CD4-positive, alpha-beta T cell treated with Interleukin-10 for 1 hour (primary cell): ENCODE measurements at places on chromosomes 5 and 9.
A peak's percentile ranks its signal among the peaks of the same experiment; 100 is the strongest.

GRCh38 chr9:69874301-69875060, 53.9 kb downstream of the CFAP95 start:
- DNase-seq = no peak

DNA sequence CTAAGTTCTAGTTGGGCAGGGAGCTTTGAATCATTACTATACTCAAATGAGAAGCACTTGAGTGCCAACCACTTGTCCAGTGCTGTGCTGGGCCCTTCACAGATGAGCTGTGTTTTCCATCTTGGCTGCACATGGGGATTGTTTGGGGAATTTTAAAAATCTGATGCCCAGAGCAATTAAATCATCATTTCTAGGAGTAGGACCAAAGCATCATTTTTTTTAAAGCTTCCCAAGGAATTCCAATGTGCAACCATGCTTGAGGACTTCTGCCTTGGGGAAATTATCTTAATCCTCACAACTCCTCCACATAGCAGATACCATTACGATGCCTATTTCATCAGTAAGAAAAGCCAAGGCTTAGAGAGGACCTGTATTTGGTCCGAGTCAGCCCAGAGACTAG, 131.4 kb downstream of the TMEM174 start:
- DNase-seq = no peak

- DNase-seq = no peak
These were observed 131.8 kb downstream of the TLE1 start for GRCh38 chr9:81557452-81558090.

DNA sequence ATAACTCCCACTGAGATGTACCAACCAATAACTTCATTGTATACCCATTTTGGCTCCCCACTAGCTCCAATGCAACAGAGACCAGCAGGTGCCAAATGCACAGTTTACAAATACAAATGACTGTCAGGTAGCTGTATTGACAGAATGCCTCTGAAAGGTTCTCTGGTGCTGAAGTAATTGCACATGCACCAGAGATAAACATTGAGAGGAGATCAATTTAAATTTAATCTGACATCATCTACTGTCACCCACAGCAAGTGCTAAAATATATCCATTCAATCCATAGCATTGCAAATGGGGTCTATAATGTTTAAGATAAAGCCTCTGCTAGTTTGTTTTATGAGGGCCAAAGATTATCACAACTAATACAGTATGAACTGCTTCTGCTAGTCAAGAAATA, 80.2 kb downstream of the STX17 start:
- DNase-seq = no peak

DNA sequence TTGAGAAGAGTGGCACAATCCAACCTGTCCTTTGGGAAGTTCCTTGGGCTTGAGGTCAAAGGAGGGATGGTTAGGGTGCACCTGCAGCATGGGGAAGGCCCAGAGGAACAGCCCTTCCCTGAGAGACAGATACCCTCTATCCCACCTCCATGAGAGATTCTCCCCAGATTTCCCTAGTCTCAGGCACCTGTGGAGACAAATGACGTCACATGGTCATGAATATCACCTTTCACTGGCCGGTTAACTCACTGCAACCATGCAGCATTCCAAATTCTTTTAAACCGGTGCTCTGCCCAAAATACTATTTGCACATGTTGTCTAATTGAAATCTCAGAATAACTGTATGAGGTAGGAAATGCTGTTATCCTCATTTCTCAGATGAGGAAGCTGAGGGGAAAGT, 15.6 kb upstream of the TRIO start:
- no peak for DNase-seq

DNA sequence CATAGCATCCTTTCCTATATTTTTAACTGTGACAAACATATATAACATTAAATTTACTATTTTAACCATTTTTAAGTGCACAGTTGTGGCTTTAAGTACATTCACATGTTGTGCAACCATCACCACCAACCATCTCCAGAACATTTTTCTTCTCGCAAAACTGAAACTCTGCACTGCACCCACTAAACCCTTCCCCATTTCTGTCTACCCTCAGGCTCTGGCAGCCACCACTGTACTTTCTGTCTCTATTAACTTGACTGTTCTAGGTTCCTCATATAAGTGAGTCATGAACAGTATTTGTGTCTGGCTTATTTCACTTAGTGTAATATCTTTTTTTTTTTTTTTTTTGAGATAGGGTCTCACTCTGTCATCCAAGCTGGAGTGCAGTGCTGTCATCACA, 25.5 kb downstream of the KCNMB1 start:
- peak; percentile 8 for DNase-seq

- no peak for DNase-seq
These were observed 37.6 kb downstream of the EPB41L4A start for GRCh38 chr5:112381521-112381920.

DNA sequence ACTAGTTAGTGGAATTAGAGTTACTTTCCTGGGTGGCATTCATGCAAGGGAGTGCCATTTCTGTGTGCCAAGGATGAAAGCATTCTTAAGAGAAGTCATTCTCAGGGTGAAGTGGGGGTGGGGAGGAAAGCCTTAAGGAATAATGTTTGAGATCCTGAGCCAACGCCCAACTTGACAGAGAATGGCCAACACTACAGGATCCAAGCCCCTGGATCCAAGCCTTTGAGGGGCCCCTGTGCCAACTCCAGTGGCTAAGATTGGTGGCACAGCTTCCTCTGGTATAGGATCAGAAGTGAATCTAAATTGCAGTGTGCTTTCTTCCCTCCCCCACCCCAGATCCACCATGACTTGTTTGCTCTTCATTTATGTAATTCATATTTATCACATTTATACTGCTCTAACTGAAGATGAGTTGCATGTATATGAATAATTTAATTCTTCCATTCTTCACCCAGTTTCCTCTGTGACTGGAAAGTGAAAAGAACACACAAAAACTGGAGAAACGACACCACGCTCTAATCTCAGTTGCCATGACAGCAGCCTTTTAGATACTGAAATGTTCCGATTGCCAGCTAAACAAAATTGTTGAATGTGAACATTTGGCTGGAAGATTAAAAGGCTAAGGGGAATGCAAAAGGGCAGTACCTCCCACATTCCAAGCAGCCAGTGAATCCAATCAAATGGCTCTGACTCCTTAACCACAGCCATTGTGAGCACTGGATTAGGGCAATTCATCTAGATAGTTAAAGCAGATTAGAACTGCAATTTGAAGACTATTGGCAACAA, 4.5 kb downstream of the ZNF608 start:
- no peak for DNase-seq

DNA sequence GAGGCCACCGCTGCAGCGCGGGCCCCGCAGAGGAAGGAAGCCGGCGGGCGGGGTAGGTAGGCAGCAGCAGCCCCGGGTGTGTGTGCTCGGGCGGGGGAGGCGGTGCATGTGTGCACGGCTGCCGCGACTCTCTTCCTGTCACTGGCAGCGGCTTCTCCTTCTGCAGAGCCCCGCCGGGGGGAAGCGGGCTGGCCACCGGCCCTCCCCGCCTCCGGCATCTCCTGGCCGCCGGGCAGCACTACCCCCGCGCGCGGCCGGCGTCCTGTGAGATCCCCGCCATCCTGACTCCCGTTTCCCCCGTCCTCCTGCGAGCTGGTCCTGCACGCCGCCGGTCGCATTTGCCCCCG, 315 bp downstream of the PIK3R1 start:
- DNase-seq = no peak

GRCh38 chr9:11103525-11103924, 490.7 kb upstream of the PTPRD start:
- no peak for DNase-seq

DNA sequence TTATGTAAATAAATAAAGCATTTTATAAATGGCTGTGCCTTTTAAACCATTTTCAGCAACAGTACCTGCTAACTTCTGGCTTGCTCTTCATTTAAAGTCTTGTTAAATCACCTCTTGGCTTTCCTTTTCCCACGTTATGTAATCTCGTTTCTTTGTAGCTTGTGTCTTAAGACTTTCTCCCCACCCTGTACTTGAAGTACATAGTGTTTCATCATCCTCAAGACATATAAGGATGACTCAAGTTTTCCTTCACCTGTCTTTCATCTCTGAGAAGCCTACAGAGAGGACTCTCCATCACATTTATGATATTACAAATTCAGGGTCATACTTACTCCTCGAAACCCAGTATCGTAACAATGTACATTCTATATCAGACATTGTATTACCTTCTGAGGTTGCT, 33.9 kb downstream of the PRELID2 start:
- no peak for DNase-seq

- DNase-seq = no peak
These were observed 197.0 kb downstream of the SEC61B start for GRCh38 chr9:99419070-99419469.

GRCh38 chr5:6644794-6645241, 11.6 kb downstream of the SRD5A1 start:
- no peak for DNase-seq

- no peak for DNase-seq
These were observed 941.4 kb upstream of the CTNND2 start for GRCh38 chr5:12845549-12846159.

DNA sequence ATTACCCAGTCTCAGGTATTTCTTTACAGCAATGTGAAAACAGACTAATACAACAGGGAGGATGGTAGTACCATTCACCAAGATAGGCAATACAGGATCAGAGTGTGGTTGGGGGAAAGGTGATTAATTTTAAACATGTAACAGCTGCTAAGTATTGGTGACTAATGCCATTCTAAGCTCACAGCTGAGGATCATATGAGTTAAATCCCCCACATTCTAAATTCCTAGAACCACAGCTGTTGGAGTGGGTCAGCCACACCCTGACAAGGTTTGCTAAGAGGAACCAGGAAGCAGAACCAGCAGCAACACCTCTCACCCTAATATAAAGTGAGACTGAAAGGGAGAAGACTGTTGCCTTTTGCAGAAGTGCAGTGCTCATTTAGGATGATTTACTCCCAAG, 24.8 kb downstream of the HSPB3 start:
- DNase-seq = no peak

GRCh38 chr9:97293207-97293721, 14.2 kb upstream of the CCDC180 start:
- no peak for DNase-seq

DNA sequence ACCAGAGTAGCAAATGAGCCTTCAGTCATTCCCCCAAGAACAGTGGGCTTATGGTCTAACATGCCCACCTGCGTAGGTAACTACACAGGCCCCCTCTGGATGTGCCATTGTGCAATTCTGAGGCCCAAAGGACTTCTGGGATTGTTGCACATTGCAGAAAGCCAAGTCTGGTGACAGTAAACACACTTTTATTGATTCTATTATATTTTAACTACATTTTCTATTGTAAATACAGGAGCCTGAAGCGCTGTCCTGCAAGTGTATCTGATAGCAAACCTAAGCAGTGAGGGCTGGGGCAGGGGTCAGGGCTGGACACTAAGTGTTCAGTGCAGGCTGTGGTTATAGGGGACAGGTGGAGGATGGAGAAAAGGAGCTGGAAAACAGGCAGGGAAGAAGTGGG, 57.5 kb downstream of the TEX10 start:
- DNase-seq = no peak

DNA sequence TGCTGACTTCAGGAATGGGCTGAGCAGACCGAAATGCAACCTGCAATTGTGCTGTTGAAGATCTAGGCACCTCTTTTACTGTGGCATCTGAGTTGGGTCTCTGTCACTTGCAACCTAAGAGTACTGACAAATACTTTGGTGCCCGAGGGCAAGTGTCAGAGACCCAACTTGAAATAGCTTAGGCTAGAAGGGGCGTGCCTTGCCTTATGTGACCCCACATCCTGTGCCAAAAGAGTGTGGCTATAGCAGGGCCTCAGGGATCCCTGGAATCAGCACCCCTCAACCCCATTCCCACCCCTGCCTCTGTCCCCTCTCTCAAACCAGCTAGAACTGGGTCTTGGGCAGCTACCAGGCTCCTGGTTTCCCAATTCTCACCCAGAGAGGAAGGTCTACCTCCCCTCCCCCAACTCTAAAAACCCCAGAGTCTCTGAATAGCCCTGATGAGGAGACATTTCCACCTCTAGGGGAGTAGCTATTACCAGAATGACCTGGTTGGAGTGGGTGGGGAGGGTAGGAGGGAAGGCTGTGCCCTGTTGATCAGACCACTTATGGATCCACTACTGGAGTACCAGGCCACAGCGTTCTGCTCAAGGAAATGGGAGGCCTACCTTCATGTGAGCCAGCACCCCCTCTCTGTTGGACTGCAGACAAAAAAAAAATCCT, 17.5 kb downstream of the RAI14 start:
- no peak for DNase-seq

DNA sequence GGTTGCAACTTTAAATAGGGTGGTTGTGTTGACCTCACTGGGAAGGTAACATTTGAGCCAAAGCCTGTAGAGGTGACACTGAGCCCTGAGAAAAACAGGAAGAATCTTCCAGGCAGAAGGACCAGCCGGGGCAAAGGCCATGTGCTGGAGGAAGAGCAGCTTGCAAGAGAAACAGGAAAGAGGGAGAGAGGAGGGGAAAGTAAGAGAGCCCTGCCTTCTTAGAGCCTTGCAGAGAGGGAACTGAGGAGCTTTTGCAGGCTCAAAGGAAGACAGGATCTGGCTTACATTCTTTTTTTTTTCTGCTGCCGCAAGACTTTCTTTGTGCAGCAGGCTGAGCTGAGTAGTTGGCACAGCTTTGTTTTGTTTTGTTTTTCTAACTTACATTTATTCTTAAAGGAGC, 17.4 kb downstream of the C9orf153 start:
- DNase-seq = no peak

- peak; percentile 40 for DNase-seq
These were observed 31.1 kb downstream of the OR2K2 start for GRCh38 chr9:111298731-111299598.

GRCh38 chr5:33203931-33204330, 236.8 kb upstream of the TARS1 start:
- DNase-seq = no peak

GRCh38 chr5:39158127-39158593, 61.2 kb downstream of the FYB1 start:
- no peak for DNase-seq

DNA sequence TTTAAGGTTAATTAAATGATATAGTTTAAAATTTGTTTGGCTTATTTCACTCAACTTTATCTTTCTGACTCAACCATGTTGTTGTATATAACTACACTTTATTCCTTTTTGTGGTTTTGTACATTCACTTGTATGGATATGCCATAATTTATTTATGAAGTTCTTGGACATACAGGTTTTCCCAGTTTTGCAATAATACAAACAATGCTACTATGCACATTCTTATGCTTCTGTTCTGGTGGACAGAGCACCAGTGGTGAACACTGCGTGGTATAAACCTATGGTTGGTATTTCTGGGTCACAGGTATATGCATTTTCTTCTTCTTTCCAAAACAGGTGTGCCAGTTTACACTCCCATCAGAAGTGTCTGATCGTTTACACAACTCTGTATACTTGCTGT, 35.7 kb upstream of the TRIM14 start:
- no peak for DNase-seq

DNA sequence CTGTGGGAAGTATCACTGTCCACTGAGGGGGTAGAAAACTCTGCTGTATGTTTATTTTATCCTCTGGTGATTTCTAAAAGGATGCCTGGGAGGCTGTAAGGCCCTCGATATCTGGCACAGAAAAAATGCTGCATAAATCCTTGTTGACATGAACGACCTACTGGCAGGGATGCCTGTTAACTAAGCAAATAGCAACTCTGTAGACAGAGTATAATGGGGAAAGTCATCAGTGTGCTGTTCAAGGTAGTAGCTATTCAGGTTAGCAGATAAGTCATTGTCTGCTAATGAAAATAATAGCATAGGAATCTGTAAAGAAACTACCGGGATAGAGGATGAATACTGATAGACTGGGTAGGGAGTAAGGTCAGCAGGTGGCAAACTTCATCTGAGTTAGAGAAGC, 194.8 kb downstream of the TARS1 start:
- DNase-seq = no peak
